ENCODE measurements at places on chromosomes 2 and 18.

GRCh38 chr2:187615364-187615763, 61.1 kb upstream of the TFPI start:
- DNase-seq: no peak

DNA sequence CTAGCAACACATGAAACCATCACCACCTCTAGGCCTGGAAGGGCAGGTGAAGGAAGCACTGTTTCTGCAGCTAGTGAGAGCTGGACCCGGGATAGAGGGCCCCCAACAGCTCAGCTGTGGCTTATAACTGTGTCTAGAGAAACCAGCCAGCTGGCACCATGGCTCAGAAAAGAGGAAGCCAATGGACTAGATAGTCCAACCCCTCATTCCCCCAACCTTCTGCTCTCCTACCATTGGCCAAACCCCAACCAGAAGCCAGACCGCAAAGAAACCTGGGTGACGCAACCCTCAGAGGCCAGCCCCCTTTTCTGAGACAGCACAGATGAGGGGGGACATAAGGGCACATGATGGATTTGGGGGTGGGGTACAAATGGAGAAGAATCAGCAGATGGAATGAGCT, 24.3 kb downstream of the SMYD1 start:
- DNase-seq: no peak

DNA sequence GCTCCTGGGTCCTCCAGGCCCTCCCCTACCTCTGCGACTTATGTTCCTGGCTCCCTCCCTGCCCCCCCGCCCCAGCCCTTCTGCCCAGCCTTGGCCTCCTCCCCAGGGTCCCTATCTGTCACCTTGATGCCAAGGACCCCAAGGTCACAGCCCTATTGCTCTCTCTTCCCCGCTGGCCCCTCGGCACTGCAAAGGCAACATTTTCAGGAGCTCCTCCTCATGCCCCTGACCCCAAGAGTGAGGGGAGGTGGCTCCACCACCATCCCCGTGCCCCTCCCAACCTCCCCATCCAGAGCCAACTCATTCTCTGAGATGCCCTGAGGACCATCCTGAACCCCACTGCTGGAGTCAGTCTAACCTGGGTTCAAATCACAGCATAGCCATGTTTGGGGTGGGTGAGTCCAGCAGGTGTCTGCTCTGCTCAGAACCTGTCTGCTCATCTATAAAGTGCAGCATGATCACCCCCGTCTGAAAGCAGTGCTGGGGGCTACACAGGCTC, 11.7 kb downstream of the LIMS2 start:
- DNase-seq: no peak

DNA sequence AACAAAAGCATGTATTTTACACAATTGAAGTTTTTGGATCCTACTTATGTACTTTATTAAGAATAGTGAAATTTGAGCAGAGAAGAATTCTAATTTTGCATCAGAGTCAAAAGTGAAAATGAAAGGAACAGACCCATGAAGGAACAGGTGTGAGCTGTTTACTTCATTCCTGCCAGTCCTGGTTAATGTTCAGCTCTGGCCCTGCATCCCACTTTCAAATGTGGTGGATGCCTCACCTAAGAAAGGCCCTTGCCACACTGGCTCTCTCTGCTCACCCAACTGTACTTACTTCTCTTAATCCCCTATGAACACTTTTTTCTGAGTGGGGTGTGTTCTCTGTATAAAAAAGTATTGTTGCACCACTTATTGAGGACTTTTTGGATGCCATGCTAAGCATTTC, 22.2 kb downstream of the FAM110C start:
- DNase-seq: no peak

- DNase-seq: no peak
Measured at GRCh38 chr18:52220062-52220591, 119.9 kb upstream of the DCC start.

DNA sequence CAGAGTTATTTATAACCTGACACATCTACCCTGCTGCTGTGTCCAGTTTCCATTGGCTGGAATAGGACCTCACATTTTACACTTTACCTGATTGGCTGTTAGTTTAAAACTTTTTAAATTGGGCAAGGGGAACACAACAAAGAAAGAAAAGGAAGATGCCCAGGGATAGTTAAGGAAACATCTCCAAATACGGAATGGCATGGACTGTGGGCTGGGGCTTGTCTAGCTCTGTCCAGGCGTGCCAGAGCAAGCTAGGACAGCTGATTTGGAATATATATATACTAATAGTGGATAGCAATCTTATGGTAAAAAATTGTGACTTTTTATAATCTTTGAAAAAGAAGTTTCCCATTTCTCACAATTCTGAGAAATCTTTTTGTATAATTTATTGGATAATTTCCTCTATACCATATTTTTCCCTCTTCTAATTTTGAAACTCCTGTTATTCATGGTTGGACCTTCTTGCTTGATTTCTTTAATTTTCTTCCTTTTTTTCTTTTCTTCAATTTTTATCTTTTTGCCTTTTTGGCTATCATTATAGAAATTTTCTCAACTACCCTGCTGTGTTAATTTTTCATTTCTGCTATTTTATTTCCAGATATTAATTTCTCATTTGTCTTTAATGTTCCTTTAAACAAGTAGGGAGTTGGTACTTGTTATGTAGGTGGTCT, 55.9 kb downstream of the COMMD1 start:
- no peak for DNase-seq

GRCh38 chr2:231985823-231986261, 24.3 kb downstream of the DIS3L2 start:
- DNase-seq: no peak
